ENCODE measurements at places on chromosomes 2 and 18.
A peak's percentile ranks its signal among the peaks of the same experiment; 100 is the strongest.

GRCh38 chr2:3595985-3596384, 1.1 kb downstream of the COLEC11 start:
- DNase-seq = no peak

- DNase-seq = peak; percentile 56
These were observed 29.9 kb upstream of the MPPE1 start for GRCh38 chr18:11937874-11938478.

DNA sequence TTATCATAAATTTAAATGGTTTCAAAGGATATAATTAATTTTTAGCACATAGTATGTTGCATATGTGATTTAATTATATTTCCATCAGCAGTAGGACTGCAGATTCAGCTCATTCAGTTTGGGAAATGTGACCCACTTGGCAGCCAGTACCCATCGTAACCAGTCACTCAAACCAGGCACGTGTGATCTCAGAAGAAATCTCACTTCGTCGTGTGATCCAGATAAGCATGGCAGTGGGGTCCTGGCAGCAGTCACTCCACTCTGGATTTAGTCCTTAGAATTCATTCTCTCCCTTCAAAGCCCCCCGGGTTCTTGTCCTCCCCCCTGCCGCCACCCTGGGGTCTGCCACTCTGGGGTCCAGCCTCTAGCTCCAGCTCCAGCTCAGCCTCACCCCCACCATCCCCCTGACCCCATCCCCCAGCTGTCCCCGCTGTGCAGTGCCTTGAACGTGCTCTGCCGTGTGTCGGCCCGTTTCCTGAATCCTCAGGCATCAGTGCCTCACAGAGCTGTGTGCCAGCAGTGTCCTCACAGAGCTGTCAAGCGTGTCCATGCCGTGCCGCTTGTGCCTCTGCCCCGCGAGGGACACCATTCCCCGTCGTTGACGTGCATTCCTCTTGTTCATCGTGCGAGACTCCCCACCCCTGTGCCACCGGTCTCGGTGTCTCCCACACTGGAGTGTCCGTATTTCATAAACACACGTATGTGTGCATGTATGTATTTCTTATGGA, 34.8 kb downstream of the TRAPPC12 start:
- DNase-seq = no peak

- DNase-seq = no peak
These were observed 69.3 kb downstream of the TMEM247 start for GRCh38 chr2:46548521-46549144.

GRCh38 chr2:60407398-60407797, 146.1 kb downstream of the BCL11A start:
- no peak for DNase-seq

DNA sequence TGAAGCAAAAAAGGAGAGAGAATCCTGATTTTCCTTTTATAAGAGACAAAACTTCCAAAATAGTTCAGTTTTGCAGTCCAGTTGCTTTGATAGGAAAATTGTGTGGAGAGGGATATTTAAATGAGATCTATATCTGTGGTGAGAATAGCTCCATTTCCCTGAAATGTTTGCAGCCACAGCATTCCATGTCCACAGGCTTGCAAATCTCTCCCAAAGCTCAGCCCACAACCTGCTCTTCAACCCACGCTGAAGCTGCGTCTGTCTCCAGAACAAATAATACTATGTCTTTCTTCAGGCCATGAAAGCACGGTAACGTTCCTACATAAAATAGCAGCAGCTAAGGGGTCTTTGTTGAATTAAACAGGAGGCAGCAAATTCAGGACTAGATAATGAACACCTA, 31.8 kb downstream of the TMEM17 start:
- no peak for DNase-seq
